Activated naive CD8-positive, alpha-beta T cell treated with anti-CD3 and anti-CD28 coated beads for 36 hours (primary cell): ENCODE measurements at places on chromosomes 11 and 22. TPM values are rescaled to one million over a fixed set of nuclear protein-coding genes. Genes with fewer than 3 reads are reported as not detected.
A peak's percentile ranks its signal among the peaks of the same experiment; 100 is the strongest.

DNA sequence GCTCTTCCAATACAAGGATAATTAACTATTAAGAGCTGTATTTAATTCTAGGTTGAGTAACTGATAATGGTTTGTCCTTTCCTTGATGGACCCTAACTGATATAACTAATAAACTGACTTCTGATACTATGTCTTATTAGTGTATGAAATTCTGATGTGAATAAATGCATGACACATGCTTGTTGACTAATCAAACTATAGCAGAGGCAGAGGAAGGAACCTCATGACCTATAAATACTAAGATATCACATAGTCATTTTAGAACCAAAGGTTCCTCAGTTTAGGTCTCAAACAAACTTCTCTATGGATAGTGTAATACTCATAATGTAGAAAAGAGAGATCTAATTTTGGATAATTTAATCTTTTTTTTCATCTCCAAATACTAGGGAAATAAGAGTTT, 4.8 kb upstream of the HBD start:
- H3K4me3 ChIP-seq, result no peak overlapping the region
- no peaks in the 10 kb centered on the region for H3K36me3 ChIP-seq
- DNase-seq, result no peak
- peaks cover 11% of the 10 kb centered on the region for H3K27me3 ChIP-seq

DNA sequence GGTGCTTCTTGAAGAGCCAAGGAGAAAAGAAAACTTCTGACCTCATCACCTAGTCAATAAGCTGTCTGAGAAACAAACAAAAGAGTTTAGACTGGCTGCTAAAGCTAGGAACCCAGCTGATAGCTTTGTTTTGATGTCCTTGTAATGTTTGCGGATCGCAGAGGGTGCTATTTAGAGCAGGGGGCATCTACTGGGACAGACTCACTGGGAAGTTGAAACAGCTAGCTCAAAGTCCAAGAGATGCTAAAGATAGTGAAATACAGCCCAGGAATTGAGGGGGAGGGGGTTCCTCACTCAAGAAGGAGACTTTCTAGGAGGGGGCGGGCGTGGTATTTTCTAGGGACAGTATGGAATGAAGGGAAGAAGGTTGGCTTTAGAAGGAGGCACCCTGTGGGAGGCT, 18.9 kb downstream of the ZBTB16 start:
- peaks cover 60% of the 10 kb centered on the region for H3K4me1 ChIP-seq
- no peak overlapping the region for H3K27ac ChIP-seq
- no peak for DNase-seq
- H3K36me3 ChIP-seq, result peaks cover 3% of the 10 kb centered on the region
- H3K27me3 ChIP-seq, result peaks cover 19% of the 10 kb centered on the region
- no peak overlapping the region for H3K4me3 ChIP-seq

GRCh38 chr22:35886309-35886708, 142.3 kb downstream of the RBFOX2 start:
- no peak overlapping the region for H3K27ac ChIP-seq
- H3K36me3 ChIP-seq, result no peaks in the 10 kb centered on the region
- no peak for DNase-seq
- peaks cover 20% of the 10 kb centered on the region for H3K4me1 ChIP-seq

- DNase-seq, result no peak
- peaks cover 21% of the 10 kb centered on the region for H3K4me1 ChIP-seq
- H3K27me3 ChIP-seq, result no peaks in the 10 kb centered on the region
- peak overlapping the region; percentile 90 for H3K4me3 ChIP-seq
- peak overlapping the region; percentile 88 for H3K27ac ChIP-seq
These were observed 9.5 kb downstream of the SDF2L1 start for GRCh38 chr22:21651521-21652009.

DNA sequence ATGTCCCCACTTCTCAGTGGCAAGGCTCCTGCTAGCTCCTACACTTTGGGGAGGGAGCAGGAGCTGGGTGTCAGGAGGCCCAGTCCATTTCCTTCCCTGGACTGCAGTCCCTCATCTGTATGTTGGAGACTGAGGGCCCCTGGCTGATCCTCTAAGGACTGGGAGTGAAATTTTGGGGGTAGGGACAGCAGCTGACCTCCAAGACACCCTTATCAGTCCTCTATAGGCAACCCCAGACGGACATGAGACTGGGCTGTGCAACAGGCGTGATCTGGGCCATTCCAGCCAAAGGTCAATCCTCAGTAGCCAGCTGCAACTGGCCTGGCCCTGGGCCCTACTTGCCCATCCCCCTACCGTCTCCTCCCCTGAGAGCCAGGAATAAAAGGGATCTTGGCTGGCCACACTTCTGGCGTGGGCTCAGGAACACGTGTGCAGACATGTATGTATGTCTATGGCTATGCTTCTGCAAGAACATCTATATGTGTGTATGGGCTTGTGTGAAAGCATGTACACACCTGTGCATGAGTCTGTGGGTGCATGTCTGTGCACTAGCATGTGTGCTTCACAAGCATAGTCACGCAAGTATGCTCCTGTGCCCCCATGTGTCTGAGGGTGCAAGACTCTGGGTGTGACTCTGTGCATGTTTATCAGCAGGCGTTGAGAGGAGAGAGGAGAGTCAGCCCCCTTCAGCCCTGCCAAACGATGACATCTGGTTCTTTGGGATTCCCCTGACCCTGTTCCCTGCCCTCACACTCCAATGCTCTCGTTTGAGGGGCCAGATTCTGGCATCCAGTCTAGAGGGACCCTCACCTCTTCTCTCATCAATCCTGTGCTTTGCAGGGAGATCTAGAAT, 24.6 kb upstream of the DGAT2 start:
- DNase-seq, result no peak
- H3K27ac ChIP-seq, result no peak overlapping the region
- no peaks in the 10 kb centered on the region for H3K4me1 ChIP-seq
- H3K4me3 ChIP-seq, result no peak overlapping the region
- no peaks in the 10 kb centered on the region for H3K36me3 ChIP-seq

GRCh38 chr11:120211522-120212258, 858 bp downstream of the OAF start:
- no peaks in the 10 kb centered on the region for H3K36me3 ChIP-seq
- H3K27me3 ChIP-seq, result no peaks in the 10 kb centered on the region
- DNase-seq, result no peak
- peak overlapping the region; percentile 75 for H3K27ac ChIP-seq
- H3K4me3 ChIP-seq, result peak overlapping the region; percentile 90

GRCh38 chr11:26553182-26553581, 18.9 kb downstream of the MUC15 start:
- no peaks in the 10 kb centered on the region for H3K4me1 ChIP-seq
- no peak for DNase-seq
- H3K27ac ChIP-seq, result no peak overlapping the region
- no peaks in the 10 kb centered on the region for H3K36me3 ChIP-seq
- H3K4me3 ChIP-seq, result no peak overlapping the region

KCNC1 gene
- total RNA-seq, result not detected

OR10D3 gene
- not detected for total RNA-seq

GRCh38 chr11:116360221-116360941, 412.4 kb downstream of the BUD13 start:
- no peaks in the 10 kb centered on the region for H3K36me3 ChIP-seq
- no peak overlapping the region for H3K4me3 ChIP-seq
- no peak for DNase-seq
- peaks cover 4% of the 10 kb centered on the region for H3K27me3 ChIP-seq

DNA sequence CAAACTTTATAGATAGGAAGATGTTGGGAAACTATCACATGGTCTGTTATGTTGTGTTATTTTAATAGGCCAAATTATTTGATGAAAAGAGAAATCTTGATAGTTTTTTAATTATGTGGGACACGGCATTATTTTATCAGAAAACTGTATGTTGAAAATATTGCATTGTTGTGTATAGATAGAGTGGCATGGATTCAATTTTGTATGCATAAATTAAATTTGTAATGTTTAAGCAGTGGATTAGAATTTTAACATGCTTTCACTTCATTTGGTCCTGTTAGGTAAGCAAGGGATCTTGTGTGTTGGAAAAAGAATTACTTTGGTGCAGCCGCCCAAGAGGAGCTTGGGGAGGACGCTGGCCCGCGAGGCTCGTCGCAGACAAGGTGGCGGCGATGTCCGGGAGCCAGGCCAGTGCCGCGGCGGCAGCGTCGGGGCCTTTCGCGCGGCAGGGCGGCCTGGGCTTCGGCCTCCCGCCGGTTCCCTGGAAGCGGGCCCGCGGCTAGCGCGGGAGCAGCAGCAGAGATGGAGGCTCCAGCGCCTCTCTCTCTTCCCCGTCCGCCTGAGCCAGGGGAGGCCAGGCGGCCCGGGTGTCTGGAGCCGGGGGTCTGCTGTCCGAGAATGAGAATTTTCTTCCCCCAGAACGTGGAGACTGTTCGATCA, 82.7 kb downstream of the GGT1 start:
- H3K27me3 ChIP-seq, result peaks cover 39% of the 10 kb centered on the region
- no peaks in the 10 kb centered on the region for H3K36me3 ChIP-seq
- H3K4me3 ChIP-seq, result no peak overlapping the region
- no peak overlapping the region for H3K27ac ChIP-seq
- H3K4me1 ChIP-seq, result no peaks in the 10 kb centered on the region
- no peak for DNase-seq

FBLN1 gene
- total RNA-seq, result 0.30 TPM

SCGB1D2 gene
- not detected for total RNA-seq

GRCh38 chr22:43457002-43457401, 45.2 kb downstream of the MPPED1 start:
- H3K36me3 ChIP-seq, result peaks cover 2% of the 10 kb centered on the region
- no peaks in the 10 kb centered on the region for H3K4me1 ChIP-seq
- no peak overlapping the region for H3K4me3 ChIP-seq
